ENCODE measurements at places on chromosomes 1 and 21.

GRCh38 chr1:207454046-207454964 lies at the start of gene CR2:
Gene CR2, plus strand, starts transcription at chr1:207454328. Its CDS starts 91 bp downstream, at chr1:207454419.
- no peak for DNase-seq

GRCh38 chr1:195202241-195202640 lies 1406.0 kb downstream of the KCNT2 start:
- DNase-seq, result no peak

DNA sequence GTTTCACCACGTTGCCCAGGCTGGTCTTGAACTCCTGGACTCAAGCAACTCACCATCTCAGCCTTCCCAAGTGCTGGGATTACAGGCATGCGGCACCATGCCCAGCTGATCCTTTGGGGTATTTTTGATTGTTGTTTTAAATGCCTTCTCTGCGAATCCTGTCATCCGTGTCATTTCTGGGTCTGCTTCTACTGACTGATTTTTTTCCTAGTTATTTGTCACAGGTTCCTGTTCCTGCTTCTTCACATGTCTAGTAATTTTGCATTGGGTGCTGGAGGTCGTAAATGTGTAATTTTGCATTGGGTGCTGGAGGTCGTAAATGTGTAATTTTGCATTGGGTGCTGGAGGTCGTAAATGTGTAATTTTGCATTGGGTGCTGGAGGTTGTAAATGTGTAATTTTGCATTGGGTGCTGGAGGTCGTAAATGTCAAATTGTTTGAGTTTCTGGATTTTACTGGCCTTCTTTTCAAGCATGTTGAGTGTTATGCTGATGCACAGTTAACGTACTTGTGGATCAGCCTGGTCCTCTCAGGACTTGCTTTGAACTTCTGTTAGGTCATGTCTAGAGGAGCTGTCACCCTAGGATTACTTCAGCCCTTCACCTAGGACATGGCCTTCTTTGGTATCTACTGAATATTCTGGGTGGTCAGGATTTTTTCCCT lies 4.1 kb upstream of the ARHGEF16 start:
- DNase-seq, result no peak

DNA sequence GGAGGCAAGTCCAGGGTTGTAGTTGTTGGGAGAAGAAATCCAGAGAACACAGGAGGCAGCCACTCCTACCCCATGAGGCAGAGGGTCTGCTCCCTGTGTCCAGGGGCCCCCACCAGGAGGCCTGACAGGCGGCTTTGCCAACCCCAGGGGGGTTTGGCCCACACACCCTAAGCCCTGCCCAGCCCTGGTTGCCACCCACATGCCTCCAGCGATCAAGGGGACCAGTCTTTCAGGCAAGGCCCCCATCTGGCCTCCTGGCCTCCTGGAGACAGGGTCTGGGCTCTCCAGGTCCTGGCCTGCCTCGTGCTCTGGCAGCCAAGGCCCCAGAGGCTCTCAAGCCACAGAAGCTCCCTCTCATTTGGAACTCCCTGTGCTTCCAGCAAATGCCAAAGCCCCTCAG lies 38.5 kb downstream of the SDC3 start:
- DNase-seq, result no peak

- DNase-seq, result no peak
Observed at GRCh38 chr1:37174876-37175275, 140.6 kb upstream of the GRIK3 start.

- no peak for DNase-seq
Observed at GRCh38 chr1:18047122-18047521, 60.5 kb upstream of the IGSF21 start.

- no peak for DNase-seq
Observed at GRCh38 chr21:40923407-40923806, 76.4 kb upstream of the DSCAM start.

DNA sequence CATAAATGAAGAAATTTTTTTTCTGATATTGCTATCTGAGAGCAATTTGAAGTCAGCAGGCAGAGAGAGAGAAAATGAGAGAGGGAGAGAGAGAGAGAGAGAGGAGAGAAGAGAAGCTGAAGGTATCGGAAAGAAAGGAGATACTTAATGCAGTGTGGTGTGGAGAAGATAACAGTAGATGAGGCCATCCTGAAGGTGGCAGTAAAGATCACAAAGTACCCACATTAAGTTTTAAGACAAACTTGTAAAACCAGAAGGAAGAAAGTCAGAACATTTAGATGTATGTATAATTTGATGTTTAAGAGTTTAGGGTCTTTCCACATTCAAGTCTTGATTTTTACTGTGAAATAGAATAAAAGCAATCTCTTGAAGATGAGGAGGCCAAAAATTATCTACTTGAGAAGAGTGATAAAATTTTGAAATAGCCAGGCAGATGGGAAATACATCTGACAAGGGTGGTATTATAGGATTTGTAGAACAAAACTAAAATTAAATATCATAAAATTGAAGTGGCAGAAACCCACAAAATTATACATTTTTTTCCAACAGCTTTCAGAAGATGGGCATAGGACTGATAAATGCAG lies 1753.4 kb downstream of the MRPL39 start:
- peak; percentile 43 for DNase-seq

DNA sequence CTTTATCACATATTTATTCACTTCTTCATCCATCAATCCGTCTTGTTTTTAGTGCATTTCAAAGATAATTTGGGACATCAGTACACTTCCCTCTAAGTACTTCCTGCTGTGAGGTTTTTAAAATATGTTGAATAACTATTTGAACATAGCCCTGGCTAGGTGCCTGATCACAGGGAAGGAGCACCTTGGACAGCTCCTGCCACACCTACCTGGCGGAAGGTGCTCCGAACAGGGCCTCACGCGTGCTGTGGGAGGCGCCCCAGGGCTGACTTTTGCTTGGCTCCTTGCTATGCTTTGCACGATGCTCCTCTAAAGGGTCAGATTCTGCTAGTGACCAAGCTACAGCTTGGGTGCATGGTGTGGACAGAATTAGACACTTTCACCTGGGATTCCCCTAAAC lies 4.9 kb upstream of the ATXN7L2 start:
- no peak for DNase-seq

DNA sequence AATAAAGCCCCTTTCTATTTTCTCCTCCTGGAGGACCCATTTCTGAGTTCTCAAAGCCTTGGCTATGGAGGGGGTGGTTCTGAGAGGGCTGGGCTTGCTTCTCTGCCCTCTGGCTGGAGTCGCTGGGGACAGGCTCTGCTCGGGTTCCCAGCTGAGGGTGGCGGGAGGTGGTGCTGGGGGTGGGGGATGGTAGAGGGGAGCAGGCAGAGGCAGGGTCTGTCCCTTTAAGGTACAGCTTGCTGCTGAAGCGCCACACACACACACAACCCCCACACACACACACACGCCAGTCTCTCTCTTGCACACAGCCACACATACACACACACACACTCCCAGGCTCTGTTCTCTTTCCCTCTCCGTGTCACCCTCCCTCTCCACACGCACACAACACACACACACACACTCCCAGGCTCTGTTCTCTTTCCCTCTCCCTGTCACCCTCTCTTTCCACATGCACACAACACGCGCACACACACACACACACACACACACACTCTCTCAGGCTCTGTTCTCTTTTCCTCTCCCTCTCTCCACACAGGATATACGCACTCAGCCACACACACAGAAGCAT lies 69.8 kb upstream of the SSBP3 start:
- peak; percentile 48 for DNase-seq

GRCh38 chr1:241639623-241640148 lies 483 bp downstream of the CHML start:
- peak; percentile 49 for DNase-seq

GRCh38 chr1:8047686-8048445 lies 21.8 kb upstream of the ERRFI1 start:
- peak; percentile 96 for DNase-seq

DNA sequence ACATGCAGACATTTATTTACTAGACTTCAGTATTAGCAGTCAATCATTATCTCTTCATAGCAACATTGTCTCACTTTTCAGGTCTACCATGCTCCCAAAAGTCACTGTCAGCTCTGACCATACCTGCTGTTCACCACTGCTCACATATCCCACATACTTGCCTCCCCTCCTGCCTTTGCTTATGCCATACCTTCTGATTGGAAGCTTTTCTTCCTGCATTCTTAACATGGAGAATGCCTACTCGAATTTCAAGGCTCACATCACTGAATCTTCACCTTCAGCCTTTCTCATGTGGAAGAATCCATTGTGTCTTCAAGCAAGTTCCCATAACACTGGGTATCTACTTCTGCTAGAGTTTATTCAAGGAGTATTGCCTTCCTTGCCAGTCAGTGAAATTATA lies 135.4 kb downstream of the NTNG1 start:
- DNase-seq, result no peak

GRCh38 chr21:36854391-36854790 lies 112.1 kb downstream of the HLCS start:
- peak; percentile 53 for DNase-seq

- peak; percentile 44 for DNase-seq
Observed at GRCh38 chr1:201085902-201086735, 26.1 kb downstream of the CACNA1S start.

GRCh38 chr1:9024837-9025236 lies 1.4 kb downstream of the SLC2A7 start:
- no peak for DNase-seq

DNA sequence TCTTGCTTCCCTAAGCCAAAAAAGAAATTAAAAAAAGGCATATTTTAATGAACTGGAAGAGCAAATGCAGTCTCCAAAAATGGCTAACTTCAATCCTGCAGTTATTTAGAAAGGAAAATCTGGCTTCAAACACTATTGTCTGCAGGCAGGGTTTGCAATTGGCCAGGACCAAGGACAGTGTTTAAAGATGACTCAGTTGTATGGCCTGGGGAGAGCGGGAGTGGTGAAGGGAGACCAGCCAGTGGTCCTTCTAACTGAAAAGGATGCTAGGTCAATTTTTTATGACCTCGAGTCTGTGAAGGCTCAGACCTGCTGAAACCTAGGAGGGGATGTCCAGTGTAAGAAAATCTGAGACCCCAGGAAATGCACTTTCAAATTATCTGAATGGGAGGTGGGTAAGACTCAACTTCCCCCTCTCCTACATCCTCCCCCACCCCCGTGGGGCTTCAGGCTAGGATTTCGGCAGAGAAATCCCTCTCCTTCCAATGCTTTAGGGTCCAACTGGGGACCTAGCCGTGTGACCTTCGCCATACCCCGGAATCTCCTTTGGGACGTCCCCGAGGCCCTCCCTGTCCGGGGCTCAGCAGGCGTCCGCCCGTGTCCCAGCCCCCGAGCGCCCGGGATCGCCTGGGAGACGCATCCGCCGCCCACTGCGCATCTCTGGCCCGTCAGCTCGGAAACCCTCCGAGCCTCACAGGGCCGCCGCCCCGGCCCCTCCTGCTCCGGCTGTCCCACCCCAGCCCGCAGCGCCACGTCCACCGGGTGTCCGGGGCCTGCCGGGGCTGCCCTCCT lies 602 bp upstream of the RIMKLA start:
- DNase-seq, result peak; percentile 35

DNA sequence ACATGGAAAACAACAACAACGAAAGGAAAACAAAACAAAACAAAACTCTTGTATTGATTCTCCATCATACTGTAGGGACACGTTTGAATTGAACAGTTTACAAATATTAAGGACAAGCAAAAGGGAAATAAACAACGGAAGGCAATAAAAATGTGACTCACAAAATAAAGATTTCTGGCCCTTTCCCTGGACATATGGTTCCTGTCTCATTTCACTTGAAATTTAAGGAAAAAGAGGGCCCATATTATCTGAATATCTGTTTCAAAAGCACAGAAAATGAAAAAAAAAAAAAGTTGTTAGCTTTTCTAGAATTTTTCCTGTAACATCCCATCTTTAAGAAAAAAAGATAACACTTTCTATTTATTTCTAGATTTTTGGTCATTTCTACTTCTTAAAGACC lies 3.6 kb upstream of the PKN2 start:
- no peak for DNase-seq

DNA sequence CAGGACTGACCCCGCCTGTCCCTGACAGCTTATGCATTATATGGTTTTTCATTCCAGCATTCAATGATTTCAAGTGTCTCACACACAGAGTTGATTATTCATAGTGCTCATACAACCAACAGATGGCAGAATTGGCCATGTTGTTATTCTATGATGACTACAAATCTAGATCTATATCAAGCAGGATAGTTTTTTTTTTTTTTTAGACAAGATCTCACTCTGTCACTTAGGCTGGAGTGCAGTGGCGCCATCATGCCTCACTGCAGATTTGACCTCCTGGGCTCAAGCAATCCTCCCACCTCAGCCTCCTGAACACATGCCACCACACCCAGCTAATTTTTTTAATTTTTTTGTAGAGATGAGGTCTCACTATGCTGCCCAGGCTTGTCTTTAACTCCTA lies 40.1 kb upstream of the LRRC8D start:
- DNase-seq, result peak; percentile 57

GRCh38 chr1:162386292-162387225 lies 5.0 kb downstream of the C1orf226 start:
- no peak for DNase-seq

DNA sequence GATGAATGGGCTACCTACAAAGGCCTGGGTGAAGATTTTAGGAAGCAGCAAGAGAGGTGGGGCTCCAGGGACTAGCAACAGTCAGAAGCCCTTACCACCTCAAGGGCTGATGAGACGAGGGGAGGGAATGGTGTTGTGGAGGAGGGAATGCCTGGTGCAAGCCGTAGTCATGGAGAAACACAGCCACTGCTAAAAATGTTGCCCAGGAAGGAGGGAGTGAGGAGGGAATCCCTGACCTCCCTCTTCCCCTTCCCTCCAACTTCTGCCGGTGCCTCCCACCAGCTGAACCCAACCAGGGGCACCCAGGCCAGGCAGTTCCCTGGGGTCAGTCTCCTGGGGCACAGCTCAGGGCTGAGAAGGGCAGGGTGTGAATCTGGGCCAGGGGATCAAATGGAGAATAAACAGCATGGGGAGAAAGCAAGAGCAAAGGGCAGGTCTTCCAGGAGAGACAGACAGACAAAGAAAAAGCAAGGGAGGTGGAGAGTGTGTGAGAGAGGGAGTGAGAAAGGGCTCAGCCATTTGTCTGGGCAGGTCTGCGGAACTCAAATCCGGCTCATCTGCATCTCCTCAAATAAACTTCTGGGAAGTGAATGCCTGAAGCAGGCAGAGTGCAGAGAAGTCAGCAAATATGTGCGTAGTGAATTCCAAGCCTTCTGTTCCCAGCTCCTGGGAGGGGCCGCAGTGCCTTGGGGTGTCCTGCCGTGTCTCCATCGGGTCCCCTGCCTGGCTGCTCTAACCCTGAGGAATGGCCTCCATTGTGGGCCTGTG lies 27.1 kb upstream of the POU3F1 start:
- no peak for DNase-seq

GRCh38 chr1:205438213-205439158 lies 16.6 kb upstream of the LEMD1 start:
- peak; percentile 69 for DNase-seq

DNA sequence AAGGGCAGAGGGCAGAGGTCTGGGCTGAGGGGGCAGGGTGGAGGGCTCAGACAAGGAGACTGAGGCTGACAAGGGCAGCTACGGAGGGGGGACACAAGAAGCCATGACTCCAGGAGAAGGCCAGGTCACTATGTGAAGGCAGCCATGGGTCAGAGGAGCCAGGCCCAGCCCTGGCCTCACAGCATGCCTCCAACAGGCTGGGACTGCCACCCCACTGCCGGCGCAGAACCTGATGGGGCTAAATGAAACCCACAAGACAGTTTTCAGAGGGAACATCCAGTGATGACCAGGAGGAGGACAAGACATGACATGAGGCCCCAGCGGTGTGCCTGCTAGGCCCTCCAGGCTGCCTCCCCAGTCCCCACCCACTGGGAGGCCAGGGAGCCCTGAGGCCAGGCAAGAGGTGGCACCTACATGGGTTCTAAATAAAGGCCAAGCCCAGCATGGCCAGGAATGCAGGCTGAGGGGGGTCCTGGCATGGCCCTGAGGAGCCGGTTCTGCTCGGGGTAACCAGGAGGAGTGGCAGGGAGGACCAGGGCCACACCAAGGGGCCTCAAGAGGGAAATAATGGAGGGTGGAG lies 27.3 kb upstream of the LSS start:
- no peak for DNase-seq
